ENCODE measurements at places on chromosomes 13 and 19. TPM values are rescaled to one million over a fixed set of nuclear protein-coding genes. Genes with fewer than 3 reads are reported as not detected.

Gene MYO16
- not detected for total RNA-seq

Gene CCL25
- not detected for total RNA-seq

Gene ZNF709
- 3.1 TPM for total RNA-seq

Gene CPB2
- not detected for total RNA-seq

Gene PLK5
- total RNA-seq = not detected

Gene KLK14
- not detected for total RNA-seq

Gene SERP2
- 2.1 TPM for total RNA-seq

Gene GARIN5A
- total RNA-seq = 0.13 TPM

Gene ARHGEF1
- total RNA-seq = 35.0 TPM

Gene NPAS1
- not detected for total RNA-seq

Gene RLN3
- total RNA-seq = not detected

Gene DMWD
- 15.8 TPM for total RNA-seq

Gene OR10H1
- not detected for total RNA-seq

Gene KLK15
- not detected for total RNA-seq

Gene DCLK1
- 10.5 TPM for total RNA-seq

Gene SULT2A1
- total RNA-seq = not detected

Gene COL5A3
- total RNA-seq = 0.13 TPM

Gene TIMM13
- 54.4 TPM for total RNA-seq

Gene KIR3DL2
- not detected for total RNA-seq

Gene KLK4
- total RNA-seq = not detected

Gene PABPC3
- under 0.01 TPM for total RNA-seq

Gene GFY
- total RNA-seq = not detected

Gene ZNF723
- not detected for total RNA-seq

Gene KLK3
- total RNA-seq = not detected
